ENCODE measurements at places on chromosomes 2 and 18. TPM values are rescaled to one million over a fixed set of nuclear protein-coding genes. Genes with fewer than 3 reads are reported as not detected.

DNA sequence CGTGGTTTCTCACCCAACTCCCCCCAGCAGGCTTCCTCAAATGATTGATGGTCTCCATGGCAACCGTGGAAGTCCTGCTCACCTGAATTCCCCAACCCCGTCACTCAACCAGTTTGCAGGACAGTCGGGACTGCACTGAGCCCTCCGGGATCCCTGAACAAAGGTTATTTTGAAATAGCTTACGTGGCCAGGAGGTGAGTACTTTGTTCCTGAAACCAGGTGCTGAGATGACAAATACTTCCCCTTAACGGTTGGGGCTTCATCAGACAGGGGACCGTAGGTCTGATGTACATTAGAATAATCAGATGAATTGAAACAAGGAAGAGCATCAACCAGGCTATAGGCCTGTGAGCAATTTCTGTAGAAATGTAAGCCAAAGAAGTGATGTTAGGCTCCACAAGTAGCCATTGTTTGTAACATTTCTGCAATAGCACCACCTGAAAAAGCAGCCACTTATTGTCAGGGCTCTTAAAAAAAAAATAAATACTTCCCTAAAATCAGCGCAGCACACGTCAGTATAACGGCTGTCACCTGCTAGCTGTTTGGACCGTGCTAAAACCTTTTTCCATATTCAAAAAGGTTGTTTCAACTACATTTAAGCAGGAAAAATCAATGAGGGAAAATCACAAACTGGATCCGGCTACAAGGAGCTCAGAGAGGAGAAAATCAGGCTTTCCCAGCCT is 206.4 kb upstream of the ID2 start:
- peaks cover 56% of the 10 kb centered on the region for H3K4me1 ChIP-seq
- no peaks in the 10 kb centered on the region for H3K36me3 ChIP-seq
- DNase-seq: no peak
- no peak overlapping the region for H3K27ac ChIP-seq
- no peaks in the 10 kb centered on the region for H3K27me3 ChIP-seq
- no peak overlapping the region for H3K4me3 ChIP-seq

Gene B4GALT6
- polyA plus RNA-seq: 0.18 TPM

DNA sequence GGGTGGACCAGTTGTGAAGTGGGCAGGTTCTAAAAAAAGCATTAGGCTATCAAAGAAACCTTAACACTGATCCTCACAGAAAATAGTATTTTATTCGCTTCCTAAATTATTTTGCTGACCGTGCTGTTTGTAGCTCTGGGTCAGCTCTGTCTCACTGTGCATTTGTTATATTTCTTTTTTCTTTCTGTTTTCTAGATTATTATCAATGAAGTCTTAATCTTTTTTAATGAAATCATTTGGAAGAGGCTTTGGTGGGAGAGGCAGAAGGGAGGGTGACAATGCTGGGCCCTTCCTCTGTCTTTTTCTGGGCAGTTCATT is 213.6 kb downstream of the PTGR3 start:
- no peaks in the 10 kb centered on the region for H3K27me3 ChIP-seq
- peak overlapping the region; percentile 33 for H3K4me3 ChIP-seq

GRCh38 chr18:7366597-7366996 is 135.7 kb downstream of the LRRC30 start:
- no peak overlapping the region for H3K4me3 ChIP-seq
- H3K4me1 ChIP-seq: no peaks in the 10 kb centered on the region
- H3K27me3 ChIP-seq: no peaks in the 10 kb centered on the region
- no peak for DNase-seq
- H3K27ac ChIP-seq: no peak overlapping the region
- H3K36me3 ChIP-seq: no peaks in the 10 kb centered on the region

- no peaks in the 10 kb centered on the region for H3K4me1 ChIP-seq
- DNase-seq: no peak
- no peak overlapping the region for H3K4me3 ChIP-seq
- H3K27ac ChIP-seq: no peak overlapping the region
- no peaks in the 10 kb centered on the region for H3K36me3 ChIP-seq
Observed at GRCh38 chr18:44517136-44517535, 163.6 kb upstream of the SETBP1 start.

- DNase-seq: no peak
- no peak overlapping the region for H3K4me3 ChIP-seq
- no peaks in the 10 kb centered on the region for H3K36me3 ChIP-seq
Observed at GRCh38 chr2:138960191-138960590, 180.0 kb upstream of the NXPH2 start.

Gene DAW1
- not detected for polyA plus RNA-seq

Gene DLGAP1
- polyA plus RNA-seq: 0.46 TPM

Gene ATP5F1A
- 409 TPM for polyA plus RNA-seq

- no peak for DNase-seq
- H3K27me3 ChIP-seq: peaks cover 29% of the 10 kb centered on the region
- peaks cover 6% of the 10 kb centered on the region for H3K4me1 ChIP-seq
- no peaks in the 10 kb centered on the region for H3K36me3 ChIP-seq
- H3K4me3 ChIP-seq: no peak overlapping the region
Observed at GRCh38 chr18:22563164-22563583, 145.5 kb upstream of the CTAGE1 start.

GRCh38 chr2:28951910-28952835 is 28.9 kb upstream of the TOGARAM2 start:
- H3K27me3 ChIP-seq: no peaks in the 10 kb centered on the region
- no peak for DNase-seq

DNA sequence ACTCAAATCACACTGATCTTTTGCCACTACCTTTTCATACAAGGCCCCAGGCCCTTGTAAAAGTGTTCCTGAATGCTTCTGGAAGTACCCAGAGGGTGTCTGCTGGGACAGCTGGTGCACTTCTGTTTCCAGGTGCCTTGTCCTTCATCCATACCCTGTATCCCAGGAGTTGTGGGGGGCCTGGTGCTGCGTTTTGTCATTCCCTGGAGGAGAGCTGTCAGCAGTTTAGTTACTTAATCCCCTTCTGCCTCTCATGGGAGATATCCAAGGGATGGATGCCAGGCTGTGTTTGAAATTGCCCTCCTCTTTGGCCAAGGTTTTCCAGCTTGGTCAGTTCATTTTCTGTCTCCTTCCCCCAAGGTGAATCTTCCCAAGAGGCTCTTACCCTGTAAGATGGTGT is 158.3 kb downstream of the WDSUB1 start:
- H3K27me3 ChIP-seq: no peaks in the 10 kb centered on the region
- no peak overlapping the region for H3K27ac ChIP-seq
- no peak for DNase-seq

- no peaks in the 10 kb centered on the region for H3K36me3 ChIP-seq
- no peak overlapping the region for H3K27ac ChIP-seq
- no peaks in the 10 kb centered on the region for H3K4me1 ChIP-seq
- peaks cover 13% of the 10 kb centered on the region for H3K27me3 ChIP-seq
- DNase-seq: no peak
Observed at GRCh38 chr18:57801325-57801724, 1.8 kb downstream of the ATP8B1 start.

Gene GULP1
- polyA plus RNA-seq: not detected

DNA sequence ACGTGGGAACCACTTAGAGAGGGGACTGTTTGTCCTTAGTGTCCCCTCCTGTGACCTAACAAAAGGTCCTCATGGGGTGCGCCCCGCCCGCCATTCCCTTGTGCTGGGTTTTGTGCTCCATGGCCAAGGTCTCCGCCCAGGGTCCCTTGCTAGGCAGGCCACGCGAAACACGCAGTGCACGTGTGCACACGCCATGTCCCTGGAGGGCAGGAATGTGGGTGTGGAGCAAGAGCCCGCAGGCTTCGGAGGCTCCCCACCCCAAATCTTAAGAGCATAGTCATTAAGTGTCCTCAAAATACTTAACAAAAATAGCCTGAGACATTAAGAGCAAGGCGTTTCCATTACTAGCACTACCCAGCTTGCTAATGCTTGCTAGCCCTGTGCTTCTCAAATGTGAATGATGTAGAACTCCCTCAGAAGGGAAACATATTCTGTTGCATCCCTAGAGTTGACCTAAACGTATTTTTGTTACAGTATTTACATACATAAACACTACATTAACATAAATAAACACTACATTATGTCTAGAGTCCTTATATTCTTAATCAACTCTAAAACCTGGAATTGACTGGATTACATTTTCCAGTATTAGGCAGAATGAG is 117.6 kb upstream of the APCDD1 start:
- H3K36me3 ChIP-seq: no peaks in the 10 kb centered on the region
- no peaks in the 10 kb centered on the region for H3K27me3 ChIP-seq
- no peak overlapping the region for H3K27ac ChIP-seq
- no peaks in the 10 kb centered on the region for H3K4me1 ChIP-seq

- H3K27ac ChIP-seq: no peak overlapping the region
- H3K4me1 ChIP-seq: no peaks in the 10 kb centered on the region
- no peak for DNase-seq
- no peaks in the 10 kb centered on the region for H3K27me3 ChIP-seq
Observed at GRCh38 chr2:203586206-203586605, 51.1 kb upstream of the RAPH1 start.

Gene FBXO36
- polyA plus RNA-seq: 0.56 TPM

DNA sequence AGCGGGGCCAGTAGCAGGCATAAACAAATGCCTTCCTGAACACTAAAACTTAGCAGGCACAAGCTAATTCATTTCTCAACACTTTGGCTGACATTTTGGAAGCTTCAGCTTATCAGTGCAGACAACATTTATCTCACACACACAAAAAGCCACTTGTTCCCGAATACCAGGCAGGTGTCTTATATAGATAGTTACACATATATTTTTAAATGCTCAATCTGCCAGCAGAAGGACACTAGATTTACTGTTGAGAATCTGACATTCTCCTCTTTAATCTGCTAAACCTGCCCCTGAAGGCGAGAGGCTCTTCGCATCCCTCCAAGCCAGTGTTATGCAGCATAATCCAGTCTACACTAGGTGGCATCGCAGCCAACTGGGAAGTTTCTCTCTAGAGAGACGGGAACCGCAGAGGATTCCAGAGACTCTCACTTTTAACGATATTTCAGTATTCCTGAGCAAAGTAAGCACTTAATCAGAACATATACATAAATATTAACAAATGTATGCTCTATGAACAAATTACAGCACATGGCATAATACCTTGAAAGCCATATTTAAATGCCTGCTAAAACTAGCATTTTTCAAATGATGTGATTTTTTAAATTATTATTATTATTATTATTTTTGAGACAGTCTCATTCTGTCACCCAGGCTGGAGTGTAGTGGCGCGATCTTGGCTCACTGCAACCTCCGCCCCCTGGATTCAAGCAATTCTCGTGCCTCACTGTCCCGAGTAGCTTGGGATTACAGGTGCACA is 90.2 kb upstream of the SCG2 start:
- H3K27me3 ChIP-seq: peaks cover 4% of the 10 kb centered on the region
- no peaks in the 10 kb centered on the region for H3K36me3 ChIP-seq
- no peak overlapping the region for H3K27ac ChIP-seq
- DNase-seq: no peak

- no peak for DNase-seq
- H3K27me3 ChIP-seq: peaks cover 8% of the 10 kb centered on the region
- H3K36me3 ChIP-seq: no peaks in the 10 kb centered on the region
- peaks cover 6% of the 10 kb centered on the region for H3K4me1 ChIP-seq
- H3K27ac ChIP-seq: no peak overlapping the region
- H3K4me3 ChIP-seq: peak overlapping the region; percentile 52
Observed at GRCh38 chr2:106270471-106270891, 76.4 kb upstream of the UXS1 start.

DNA sequence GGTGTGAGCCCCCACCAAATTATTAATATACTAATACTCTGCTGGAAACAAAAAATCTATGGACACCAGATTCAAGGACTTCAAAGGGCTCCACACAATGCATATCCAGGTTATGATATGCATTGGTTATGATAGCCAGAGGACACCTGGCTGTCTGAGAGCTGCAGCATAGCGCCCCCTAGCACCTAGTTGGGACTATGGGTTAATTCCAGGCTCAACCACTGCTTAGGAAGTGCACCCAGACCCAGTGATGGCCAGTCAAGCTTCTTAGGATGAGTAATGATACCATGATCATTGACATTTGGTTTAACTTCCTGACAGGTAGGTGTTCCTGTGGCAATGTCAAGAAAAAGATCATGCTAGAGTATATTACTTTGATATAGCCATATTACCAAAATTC is 3.8 kb upstream of the FRZB start:
- no peak overlapping the region for H3K27ac ChIP-seq
- H3K4me3 ChIP-seq: no peak overlapping the region

Gene IL1B
- polyA plus RNA-seq: not detected

DNA sequence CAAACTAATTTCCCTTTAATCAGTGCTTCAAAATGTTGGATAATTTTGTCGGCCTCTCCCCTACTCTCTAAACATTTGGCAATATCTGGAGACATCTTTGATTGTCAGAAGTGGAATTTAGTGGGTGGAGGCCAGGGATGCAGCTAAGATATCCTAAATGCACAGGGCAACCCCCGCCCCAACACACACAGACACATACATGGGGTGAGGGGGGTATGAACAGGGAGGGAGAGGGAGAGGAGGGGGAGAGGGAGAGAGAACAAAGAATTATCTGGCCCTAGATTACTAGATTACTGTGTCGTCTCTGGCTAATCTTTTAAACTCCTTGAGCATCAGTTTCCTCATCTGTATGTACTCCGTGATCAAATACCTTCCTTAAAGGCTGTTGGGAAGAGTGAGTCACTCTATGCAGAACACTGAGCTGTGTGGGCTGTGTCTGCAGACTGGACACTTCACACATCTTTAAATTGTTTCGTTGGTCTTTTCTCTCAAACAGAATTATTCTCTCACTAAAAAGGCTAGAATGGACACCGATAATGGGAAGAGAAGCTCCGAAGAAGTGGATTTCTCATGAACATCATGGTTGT is 2.9 kb downstream of the RNF149 start:
- peak overlapping the region; percentile 3 for H3K27ac ChIP-seq
- peak overlapping the region; percentile 85 for H3K4me3 ChIP-seq
- H3K27me3 ChIP-seq: no peaks in the 10 kb centered on the region
- peaks cover 75% of the 10 kb centered on the region for H3K4me1 ChIP-seq
- H3K36me3 ChIP-seq: no peaks in the 10 kb centered on the region

Gene NT5C1B
- polyA plus RNA-seq: 0.86 TPM

DNA sequence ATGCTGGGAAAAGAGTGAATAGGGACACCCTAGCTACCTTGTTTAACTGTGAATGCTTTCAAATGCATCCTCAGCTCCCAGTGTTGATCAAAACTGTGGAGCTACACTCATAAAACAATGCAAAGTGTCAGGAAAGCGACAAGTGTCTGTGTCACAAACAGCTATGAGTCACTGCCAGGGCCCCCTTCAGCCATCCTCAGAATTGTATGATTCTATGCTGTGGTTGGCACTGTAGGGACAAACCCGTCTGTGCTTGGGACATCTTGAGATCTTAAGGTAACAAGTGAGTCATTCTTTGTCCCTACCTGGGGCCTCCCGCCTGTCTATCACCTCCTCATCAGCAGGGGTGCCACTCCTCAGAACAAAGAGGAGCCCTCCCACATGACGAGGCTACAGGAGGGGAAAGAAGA is 42.4 kb downstream of the KLF7 start:
- H3K4me3 ChIP-seq: no peak overlapping the region
- no peaks in the 10 kb centered on the region for H3K27me3 ChIP-seq
- no peak overlapping the region for H3K27ac ChIP-seq
- H3K4me1 ChIP-seq: no peaks in the 10 kb centered on the region
- H3K36me3 ChIP-seq: no peaks in the 10 kb centered on the region
- DNase-seq: no peak
